T-cell (primary cell): ENCODE measurements at places on chromosomes 5 and 9. TPM values are rescaled to one million over a fixed set of nuclear protein-coding genes. Genes with fewer than 3 reads are reported as not detected.

Gene CHMP5
- 32.1 TPM for total RNA-seq

DNA sequence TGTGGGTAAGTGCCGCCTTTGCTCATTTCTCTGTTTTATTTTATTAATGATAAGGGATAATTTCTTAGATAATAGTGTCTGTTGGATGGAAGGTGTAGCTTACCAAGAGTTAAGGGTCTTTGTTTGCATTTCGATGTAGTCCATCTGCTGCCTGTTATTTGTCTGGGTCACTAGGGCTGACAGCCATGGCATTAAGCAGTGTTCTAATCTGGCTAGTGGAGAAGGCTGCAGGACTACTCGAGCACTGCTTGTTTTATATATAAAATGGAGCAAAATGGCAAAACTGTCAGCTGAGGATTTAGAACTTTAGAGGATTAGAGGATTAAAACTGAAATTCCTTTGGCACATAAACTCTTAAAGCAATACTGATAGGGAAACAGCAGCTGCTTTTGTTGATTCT is 67.5 kb downstream of the C7 start:
- DNase-seq: no peak
- no peak overlapping the region for H3K27ac ChIP-seq
- no peaks in the 10 kb centered on the region for H3K4me1 ChIP-seq

- no peaks in the 10 kb centered on the region for H3K27me3 ChIP-seq
- no peak for DNase-seq
- no peak overlapping the region for H3K27ac ChIP-seq
- no peak overlapping the region for H3K4me3 ChIP-seq
Measured at GRCh38 chr9:22142671-22143070, 133.6 kb upstream of the CDKN2B start.

Gene IRX2
- 0.26 TPM for total RNA-seq

- peaks cover 19% of the 10 kb centered on the region for H3K4me1 ChIP-seq
- H3K36me3 ChIP-seq: peaks cover 16% of the 10 kb centered on the region
- no peak for DNase-seq
- no peak overlapping the region for H3K27ac ChIP-seq
- no peak overlapping the region for H3K4me3 ChIP-seq
- peaks cover 39% of the 10 kb centered on the region for H3K27me3 ChIP-seq
Measured at GRCh38 chr9:137275588-137276472, 1.7 kb upstream of the TOR4A start.

GRCh38 chr5:24635209-24635608 is 9.6 kb downstream of the CDH10 start:
- H3K27me3 ChIP-seq: no peaks in the 10 kb centered on the region
- H3K36me3 ChIP-seq: no peaks in the 10 kb centered on the region
- no peak overlapping the region for H3K4me3 ChIP-seq
- DNase-seq: no peak
- H3K27ac ChIP-seq: no peak overlapping the region

GRCh38 chr9:112299514-112299913 is 33.9 kb downstream of the PTBP3 start:
- DNase-seq: no peak
- no peaks in the 10 kb centered on the region for H3K27me3 ChIP-seq
- no peaks in the 10 kb centered on the region for H3K4me1 ChIP-seq
- H3K27ac ChIP-seq: no peak overlapping the region
- H3K4me3 ChIP-seq: no peak overlapping the region
- peaks cover 6% of the 10 kb centered on the region for H3K36me3 ChIP-seq

Gene VLDLR
- 0.92 TPM for total RNA-seq

DNA sequence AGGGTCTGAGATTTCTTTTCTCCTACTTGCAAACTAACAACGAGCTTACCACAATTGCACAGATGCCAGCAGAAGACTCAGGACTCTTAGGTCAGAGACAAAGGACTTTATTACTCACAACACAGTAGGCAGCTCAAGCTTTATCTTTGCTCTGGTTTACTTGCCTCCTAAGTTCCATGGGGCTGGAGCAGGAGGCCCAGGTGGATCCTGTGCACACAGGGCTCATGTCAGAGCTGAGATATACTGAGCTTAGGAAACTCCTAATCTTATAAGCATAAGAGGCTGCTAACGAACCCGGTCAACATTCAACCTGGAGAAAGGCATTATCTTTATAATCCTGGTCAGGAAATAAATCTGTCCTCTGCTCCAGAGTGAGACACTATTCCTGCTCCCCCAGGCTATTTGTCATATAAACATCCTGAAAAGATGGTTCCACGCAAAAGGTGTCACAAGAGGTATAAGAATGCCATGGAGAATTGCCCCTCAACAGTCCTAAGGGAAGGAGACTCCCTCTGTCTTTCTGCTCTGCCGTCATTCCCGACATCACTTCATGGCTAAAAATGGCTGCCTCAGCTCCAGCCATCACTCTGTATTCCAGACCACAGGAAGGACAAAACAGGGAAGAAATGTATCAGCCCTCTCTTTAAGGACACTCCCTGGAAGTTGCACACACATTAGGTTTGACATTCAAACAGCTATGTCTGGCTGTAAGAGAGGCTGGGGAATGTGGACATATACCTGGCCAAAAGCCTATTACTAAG is 16.2 kb downstream of the DUSP1 start:
- DNase-seq: no peak
- H3K4me3 ChIP-seq: no peak overlapping the region
- H3K27me3 ChIP-seq: no peaks in the 10 kb centered on the region
- H3K36me3 ChIP-seq: no peaks in the 10 kb centered on the region
- H3K4me1 ChIP-seq: no peaks in the 10 kb centered on the region
- no peak overlapping the region for H3K27ac ChIP-seq

- no peak overlapping the region for H3K27ac ChIP-seq
- H3K4me3 ChIP-seq: no peak overlapping the region
- DNase-seq: no peak
Measured at GRCh38 chr9:19423163-19423562, 14.4 kb downstream of the ACER2 start.

Gene PCDHGC4
- 0.18 TPM for total RNA-seq

Gene COL23A1
- total RNA-seq: 0.13 TPM
